ENCODE measurements at places on chromosomes 2 and 18.

GRCh38 chr2:204110338-204110741 lies 173.8 kb downstream of the ICOS start:
- no peak for DNase-seq

GRCh38 chr2:12587228-12587627 lies 129.5 kb upstream of the TRIB2 start:
- no peak for DNase-seq

- no peak for DNase-seq
Measured at GRCh38 chr2:159119652-159120257, 151.3 kb downstream of the TANC1 start.

GRCh38 chr2:11827547-11827946 lies 81.1 kb downstream of the LPIN1 start:
- DNase-seq: no peak

GRCh38 chr2:145366341-145366740 lies 846.4 kb upstream of the ZEB2 start:
- no peak for DNase-seq

- no peak for DNase-seq
Measured at GRCh38 chr2:113157897-113158753, 15.6 kb upstream of the PSD4 start.

DNA sequence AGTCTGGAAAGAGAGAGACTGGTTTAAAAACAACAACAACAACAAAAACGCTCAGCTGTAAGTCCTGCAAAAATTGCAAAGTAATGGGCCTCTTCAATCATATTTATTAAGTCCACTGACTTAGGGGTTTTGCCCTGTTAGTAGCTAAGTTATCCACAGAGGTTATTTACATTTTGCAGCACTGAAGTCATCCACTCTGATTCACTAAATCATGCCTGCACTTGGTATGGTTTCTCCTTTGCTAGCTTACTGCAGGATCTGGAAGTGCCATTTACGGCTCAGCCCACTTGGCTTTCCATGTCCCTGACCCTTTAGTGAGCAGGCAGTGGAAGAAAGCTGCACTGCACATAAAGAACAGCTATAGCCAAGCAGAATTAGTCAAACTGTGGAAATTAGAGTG lies 484.4 kb downstream of the NRXN1 start:
- no peak for DNase-seq

- DNase-seq: no peak
Measured at GRCh38 chr2:135732561-135732960, 9.1 kb upstream of the UBXN4 start.

Measured in stimulated activated CD4-positive, alpha-beta T cell treated with anti-CD3 and anti-CD28 coated beads, Interleukin-1b, Interleukin-23, amount 100 ng/mL, for 1 hour (primary cell).